ENCODE measurements at places on chromosomes 16 and 17. TPM values are rescaled to one million over a fixed set of nuclear protein-coding genes. Genes with fewer than 3 reads are reported as not detected.

Gene KRTAP9-2
- not detected for total RNA-seq

Gene SCN4A
- total RNA-seq = under 0.01 TPM

Gene YPEL2
- total RNA-seq = 8.6 TPM

Gene TMC6
- 0.11 TPM for total RNA-seq

Gene TAOK2
- total RNA-seq = 62.0 TPM

Gene TRAF4
- total RNA-seq = 30.5 TPM

Gene UTS2R
- not detected for total RNA-seq

Gene KRT26
- total RNA-seq = not detected

Gene NUPR1
- 30.9 TPM for total RNA-seq

Gene ADGRG1
- total RNA-seq = 0.89 TPM

Gene MT1A
- 3.9 TPM for total RNA-seq

Gene NPB
- total RNA-seq = 0.22 TPM

Gene CD300LF
- not detected for total RNA-seq

Gene DRC7
- not detected for total RNA-seq

Gene SETD6
- 20.1 TPM for total RNA-seq

Gene ZKSCAN2
- 5.1 TPM for total RNA-seq

Gene PRSS21
- total RNA-seq = 3.4 TPM

Gene ACSM3
- total RNA-seq = 0.77 TPM

Gene MFAP4
- 4.8 TPM for total RNA-seq

Gene CCL11
- total RNA-seq = 0.12 TPM

Gene CACNG3
- not detected for total RNA-seq

Gene GAS7
- 3.0 TPM for total RNA-seq

Gene MIF4GD
- total RNA-seq = 8.3 TPM

Gene SGCA
- total RNA-seq = 1.9 TPM

Gene SRCIN1
- total RNA-seq = 0.12 TPM

Gene TMEM238L
- total RNA-seq = not detected

Gene KCNG4
- total RNA-seq = not detected

Gene NSF
- total RNA-seq = 64.9 TPM

Gene KRTAP16-1
- total RNA-seq = not detected

Gene GPR142
- not detected for total RNA-seq

Gene LRRC36
- total RNA-seq = 0.22 TPM

Gene CCL1
- total RNA-seq = not detected

Gene COG7
- total RNA-seq = 25.1 TPM

Gene PTGES3L
- total RNA-seq = 0.44 TPM

Gene KIF22
- 33.2 TPM for total RNA-seq

Gene LCMT1
- 42.2 TPM for total RNA-seq

Gene CHD9NB
- 2.1 TPM for total RNA-seq

Gene MYOCD
- total RNA-seq = 0.11 TPM
